ENCODE measurements at places on chromosomes 7 and 10.

- DNase-seq = no peak
Measured at GRCh38 chr10:62000726-62001125, 99.2 kb downstream of the ARID5B start.

DNA sequence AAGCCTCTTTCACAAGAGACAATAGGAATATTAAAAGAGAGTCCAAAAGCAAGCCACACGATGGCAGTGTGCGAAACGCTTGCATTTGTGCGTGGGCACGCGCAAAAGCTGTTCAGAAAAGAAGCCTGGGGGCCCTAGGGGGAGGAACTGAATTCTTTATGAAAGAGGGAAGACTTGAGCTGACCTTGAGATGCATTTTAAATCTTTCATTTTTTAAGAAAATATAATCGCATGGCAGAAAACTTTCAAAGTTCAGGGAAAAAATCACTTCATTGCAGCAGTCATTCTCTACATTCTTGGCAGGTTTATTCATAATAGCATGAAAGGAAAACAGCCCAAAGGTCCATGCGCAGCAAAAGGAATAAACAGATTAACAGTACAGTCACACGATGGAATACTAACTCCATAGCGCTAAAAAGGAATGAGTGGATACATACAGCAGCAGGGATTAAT, 206.5 kb upstream of the PRKCQ start:
- DNase-seq = no peak

DNA sequence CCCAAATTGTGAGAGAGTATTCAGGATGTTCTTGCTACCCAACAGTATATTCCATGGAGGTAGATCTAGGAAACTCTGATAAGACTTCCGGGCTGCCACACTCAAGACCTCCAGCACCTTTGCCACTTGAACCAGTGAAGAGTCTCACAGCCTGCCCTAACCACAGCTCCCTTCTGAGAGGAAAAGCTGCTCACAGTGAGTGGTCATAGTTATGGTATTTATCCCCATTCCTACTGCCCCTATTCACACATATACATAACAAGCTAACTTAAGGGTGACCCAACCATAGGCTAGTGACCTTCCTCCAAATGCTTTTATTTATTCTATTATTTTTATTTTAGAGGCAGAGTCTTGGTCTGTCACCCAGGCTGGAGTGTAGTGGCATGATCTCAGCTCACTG, 156.3 kb downstream of the PTEN start:
- DNase-seq = no peak

DNA sequence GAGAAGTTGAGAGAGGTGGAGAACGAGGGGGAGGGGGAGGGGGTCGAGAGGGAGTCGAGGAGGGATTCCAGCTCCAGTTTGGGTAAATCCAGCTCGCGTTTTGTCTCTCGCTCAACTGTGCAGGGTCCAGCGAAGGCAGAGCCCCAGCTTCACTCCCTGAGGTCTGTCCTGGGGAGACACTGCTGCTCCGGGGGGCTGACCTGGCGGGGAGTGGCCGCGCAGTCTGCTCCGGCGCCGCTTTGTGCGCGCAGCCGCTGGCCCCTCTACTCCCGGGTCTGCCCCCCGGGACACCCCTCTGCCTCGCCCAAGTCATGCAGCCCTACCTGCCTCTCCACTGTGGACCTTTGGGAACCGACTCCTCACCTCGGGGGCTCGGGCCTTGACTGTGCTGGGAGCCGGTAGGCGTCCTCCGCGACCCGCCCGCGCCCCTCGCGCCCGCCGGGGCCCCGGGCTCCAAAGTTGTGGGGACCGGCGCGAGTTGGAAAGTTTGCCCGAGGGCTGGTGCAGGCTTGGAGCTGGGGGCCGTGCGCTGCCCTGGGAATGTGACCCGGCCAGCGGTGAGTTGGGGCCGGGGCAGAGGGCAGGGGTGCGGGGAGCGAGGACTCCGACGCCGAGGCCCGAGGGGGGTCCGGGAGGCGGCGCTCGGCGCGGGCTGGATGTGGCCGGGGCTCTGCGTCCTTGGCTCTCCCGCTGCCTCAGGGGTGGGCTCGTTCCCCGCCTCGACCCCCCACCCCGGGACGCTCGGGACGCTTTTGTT, at the start of gene TET1:
Gene TET1 (plus strand): TSS at position 152 of the 757 bp plus-strand sequence. CDS start 12,002 bp downstream, outside the sequence.
- no peak for DNase-seq

GRCh38 chr10:70549962-70550458, 52.5 kb downstream of the PRF1 start:
- DNase-seq = peak; percentile 20

GRCh38 chr7:41107330-41107937, 595.5 kb downstream of the INHBA start:
- DNase-seq = no peak

DNA sequence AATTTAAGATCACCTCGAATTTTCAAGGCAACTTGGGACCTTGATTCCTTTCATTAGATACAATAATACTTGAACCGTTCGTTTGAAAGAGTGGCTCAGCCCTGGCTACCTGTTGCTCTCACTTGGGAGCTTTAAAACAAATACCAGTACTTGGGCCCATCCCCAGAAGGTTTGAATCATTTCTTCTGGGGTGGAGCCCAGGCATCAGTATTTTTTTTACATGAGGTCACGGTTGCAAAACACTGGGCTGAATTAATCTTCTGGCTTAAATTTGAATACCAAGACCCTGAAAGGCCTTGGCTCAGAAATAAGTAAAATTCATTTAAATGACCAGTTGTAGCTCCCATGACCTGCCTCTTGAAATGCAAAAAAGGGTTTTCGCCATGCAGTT, 214.9 kb downstream of the CREB5 start:
- DNase-seq = no peak

GRCh38 chr7:1346851-1347250, 112.4 kb downstream of the MICALL2 start:
- no peak for DNase-seq

GRCh38 chr7:46207931-46208634, 287.0 kb upstream of the IGFBP3 start:
- DNase-seq = no peak

DNA sequence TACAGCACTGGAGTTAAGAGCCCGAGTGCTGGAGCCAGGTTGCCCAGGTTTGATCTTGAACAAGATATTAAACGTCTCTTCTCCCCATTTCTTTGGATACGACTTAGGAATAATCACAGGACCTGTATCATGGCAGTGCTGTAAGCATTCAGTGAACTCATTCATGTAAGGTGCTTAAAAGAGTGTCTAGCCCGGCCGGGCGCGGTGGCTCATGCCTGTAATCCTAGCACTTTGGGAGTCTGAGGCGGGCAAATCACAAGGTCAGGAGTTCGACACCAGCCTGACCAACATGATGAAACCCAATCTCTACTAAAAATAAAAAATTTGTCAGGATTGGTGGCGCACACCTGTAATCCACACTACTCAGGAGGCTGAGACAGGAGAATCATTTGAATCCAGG, 40.8 kb downstream of the CHST15 start:
- no peak for DNase-seq

GRCh38 chr7:94453898-94454297, 55.7 kb upstream of the CASD1 start:
- no peak for DNase-seq

- no peak for DNase-seq
Measured at GRCh38 chr10:103181244-103181643, 11.8 kb downstream of the NT5C2 start.

- no peak for DNase-seq
Measured at GRCh38 chr7:35707422-35707821, 12.5 kb upstream of the HERPUD2 start.

DNA sequence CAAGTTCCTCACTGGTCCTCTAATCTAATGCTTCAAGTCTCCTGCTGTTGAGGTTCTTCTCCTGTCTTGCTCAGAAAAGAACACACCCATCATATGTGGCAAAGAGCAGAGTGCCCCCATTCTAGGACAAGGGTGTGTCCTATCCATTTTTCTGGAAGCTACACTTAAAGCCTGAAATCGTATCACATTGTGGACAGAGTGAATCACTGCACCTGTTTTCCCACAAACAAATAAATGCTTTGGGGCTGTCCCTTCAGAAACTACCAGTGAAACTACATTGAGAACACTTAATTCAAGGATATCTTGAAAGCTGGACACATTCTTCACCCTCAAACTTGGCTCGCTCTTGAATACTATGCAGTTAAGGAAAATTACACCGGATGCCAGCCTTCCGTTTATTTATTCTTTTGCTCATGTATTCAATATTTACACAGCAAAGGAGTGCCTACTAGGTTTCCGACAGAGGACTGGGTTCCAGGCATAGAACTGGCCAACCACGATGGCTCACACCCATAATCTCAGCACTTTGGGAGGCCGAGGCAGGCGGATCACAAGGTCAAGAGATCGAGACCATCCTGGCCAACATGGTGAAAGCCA, 473.0 kb downstream of the GALNT17 start:
- DNase-seq = no peak

DNA sequence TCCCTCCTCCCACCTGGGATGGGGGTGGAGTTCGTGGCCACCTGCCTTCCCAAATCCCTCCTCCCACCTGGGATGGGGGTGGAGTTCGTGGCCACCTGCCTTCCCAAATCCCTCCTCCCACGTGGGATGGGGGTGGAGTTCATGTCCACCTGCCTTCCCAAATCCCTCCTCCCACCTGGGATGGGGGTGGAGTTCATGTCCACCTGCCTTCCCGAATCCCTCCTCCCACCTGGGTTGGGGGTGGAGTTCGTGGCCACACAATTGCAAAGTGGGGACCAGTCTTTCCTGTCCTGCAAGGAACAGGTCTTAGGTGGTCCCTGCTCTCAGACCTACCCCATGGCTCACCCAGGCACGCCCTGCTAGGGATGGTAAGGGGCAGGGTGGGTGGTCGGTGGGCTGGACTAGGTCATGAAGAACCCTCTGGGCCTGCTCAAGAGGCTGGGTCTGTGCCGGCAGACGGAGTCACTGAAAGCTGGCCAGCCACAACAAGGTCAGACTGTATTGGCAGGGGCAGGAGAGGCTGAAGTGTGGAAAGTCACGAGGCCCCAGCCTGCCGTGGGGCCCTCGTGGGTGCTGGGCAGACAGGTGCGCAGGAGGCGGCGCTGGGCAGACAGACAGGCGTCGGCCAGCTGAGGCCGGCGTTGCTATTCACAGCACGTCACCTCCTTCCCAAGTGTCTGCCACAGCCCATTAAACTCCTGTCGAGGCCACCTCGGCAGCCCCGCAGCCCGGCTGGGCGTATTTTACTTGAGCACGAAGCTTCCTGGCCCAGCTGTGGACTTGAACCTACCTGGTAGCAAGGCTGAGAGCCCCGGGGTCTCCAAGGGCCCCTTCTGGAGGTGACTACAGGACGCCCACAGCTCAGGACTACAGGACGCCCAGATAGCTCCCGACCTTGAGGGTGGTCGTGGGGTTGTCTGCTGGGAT, 4.1 kb downstream of the KNDC1 start:
- DNase-seq = no peak

GRCh38 chr10:102645388-102645740, 1.1 kb downstream of the TRIM8 start:
- DNase-seq = no peak

DNA sequence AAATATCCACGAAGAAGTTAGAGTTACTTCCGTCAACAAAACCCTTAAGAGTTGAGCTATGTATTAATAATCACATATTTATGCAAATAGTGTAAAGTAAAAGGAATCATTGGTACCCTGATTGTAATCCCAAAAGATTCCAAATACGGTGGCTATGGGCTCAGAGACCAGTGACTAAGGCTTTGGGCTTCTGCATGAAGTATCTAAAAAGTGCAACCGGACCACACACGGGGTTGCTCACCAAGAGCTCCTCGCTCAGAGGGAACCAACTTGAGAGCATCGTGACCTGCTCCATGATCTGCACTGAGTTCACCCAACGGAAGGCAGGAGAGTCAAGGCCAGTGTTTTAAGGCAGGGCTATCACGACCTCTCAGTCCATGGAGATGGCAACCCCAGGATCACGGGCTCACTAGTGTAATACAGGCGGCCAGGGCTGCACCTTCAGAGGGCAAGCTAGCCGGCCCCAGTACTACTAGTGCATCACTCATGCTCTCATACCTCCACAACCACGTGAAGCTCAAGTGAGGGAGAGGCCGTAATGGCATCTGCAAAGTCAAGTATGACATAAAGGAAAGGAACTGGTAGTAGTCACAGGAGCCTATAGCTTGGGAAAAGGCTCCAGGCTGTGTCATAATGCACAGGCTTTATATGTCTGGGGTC, 77.1 kb upstream of the CAMK2B start:
- no peak for DNase-seq

DNA sequence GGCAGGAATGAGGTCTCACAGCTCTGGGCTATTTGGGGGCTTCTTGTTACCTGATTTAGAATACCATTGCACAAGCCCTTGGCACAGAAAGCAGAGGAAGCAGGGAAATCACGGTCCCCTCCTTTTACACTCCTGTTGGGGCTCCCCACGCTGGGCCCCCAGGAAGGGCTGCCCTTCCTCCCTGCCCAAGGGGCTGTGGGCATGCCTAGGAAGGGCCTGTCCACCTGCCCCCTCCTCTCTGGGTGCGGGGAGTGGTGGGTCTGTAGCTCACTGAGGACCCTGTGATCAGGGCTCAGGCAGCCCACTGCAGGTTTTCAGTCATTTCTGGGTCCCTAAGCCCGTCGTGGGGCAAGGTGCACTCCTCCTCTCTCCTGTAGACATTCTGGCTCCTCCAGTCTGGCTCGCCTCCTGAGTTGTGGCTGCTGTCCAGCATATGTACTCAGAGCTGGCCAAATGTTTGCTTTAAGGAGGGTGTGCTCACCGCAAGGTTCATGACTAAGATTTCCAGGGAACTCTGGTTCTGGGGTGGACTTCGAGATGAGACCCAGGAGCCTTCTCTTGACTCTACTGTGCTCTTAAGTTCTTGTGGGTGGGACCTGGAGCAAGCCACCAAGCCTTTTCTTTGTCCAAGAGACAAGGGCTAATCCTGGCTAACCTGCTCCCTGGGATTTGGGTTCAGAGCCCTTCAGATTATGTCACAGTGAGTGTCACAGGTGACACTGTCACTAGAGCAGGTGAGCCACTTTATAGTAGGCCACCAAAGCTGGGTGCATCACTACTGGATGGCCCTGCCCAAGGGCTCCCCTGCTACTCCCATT, 56.0 kb downstream of the TACR2 start:
- no peak for DNase-seq

DNA sequence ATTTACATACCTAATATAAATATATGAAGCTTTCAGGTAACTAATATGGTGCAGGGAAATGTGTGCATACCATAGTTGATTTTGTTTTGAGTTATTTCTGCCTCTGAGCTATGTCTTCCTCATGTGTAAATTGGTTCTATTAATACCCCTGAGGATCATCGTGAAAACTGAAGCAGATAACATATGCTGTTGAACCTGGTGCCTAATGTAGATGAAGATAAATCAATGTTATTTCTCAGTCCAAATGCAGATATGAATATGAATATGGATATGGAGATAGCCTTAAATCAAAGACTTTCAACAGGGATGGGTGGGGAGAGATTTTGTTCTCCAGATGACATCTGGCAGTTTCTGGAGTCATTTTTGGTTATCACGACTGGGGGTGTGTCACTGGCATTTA, 122.3 kb upstream of the ANKRD30A start:
- no peak for DNase-seq
